Kidney (tissue), 22 donors: ENCODE measurements at places on chromosomes 7 and 10. TPM values are rescaled to one million over a fixed set of nuclear protein-coding genes. Genes with fewer than 3 reads are reported as not detected.

The HOXA1 gene
- 1.1 TPM for polyA plus RNA-seq

The SRRM3 gene
- polyA plus RNA-seq: 0.99 TPM

The SPOCK2 gene
- polyA plus RNA-seq: 103 TPM

The DDC gene
- 257 TPM for polyA plus RNA-seq

- DNase-seq: no peak
These were observed 342.1 kb downstream of the PHF14 start for GRCh38 chr7:11315666-11316258.

DNA sequence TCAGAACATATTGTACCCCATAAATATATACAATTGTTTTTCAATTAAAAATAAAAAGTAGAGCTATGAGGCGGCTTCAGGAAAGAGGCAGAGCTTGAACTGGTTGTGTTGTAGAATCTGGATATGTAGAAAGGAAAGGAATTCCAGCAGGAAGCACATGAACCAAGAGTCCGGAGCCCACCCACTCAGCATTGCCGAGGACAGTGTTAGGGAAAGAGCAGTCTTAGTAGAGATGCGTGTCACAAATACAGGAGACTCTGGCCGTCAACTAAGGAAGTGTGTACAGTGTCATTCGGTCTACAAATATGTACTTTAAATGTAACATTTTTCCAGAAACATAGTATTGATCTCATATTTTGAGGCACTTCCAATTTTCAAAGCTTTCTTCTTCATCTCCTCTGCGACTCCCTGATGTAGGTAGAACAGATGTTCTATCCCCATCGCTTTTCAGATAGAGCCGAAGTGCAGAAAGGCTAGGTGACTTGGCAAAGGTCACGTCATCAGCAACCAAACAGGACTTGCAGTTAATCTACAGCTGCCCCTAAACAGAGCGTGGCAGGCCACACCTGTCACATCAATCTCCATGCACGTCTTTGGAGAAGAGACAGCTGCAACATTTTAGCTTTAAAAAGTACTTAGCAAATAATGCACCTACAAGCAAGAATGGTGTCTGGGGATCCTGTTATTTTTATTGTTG, 25.3 kb upstream of the GJD4 start:
- DNase-seq: no peak

DNA sequence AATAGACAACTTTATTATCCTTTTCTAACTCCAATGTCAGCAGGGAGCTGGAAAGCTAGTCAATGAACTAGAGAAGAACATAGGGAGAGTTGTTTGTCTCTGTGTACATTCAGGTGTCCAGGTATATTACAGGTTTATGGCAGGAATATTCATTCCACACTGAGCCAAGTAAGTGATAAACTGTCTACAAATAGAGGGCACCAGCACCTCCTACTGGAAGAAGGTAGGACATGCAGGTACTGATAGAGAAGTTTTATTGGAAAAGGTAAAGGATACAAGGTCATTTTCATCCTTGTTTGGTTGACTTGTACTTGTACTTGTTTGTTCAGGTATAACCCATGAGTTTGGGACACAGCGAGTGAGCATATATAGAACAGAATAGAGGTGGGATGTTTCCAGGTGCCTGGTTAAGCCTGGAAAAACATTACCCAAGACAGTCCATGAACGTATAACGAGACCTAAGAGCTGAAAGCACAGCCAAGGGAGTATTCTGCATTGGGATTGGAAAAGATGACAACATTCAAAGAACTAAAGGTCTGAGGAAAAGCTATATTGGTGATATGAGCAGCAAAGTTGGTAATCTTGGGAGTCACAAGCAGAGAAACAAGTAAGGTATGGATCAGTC, 61.4 kb upstream of the PPP1R3C start:
- DNase-seq: no peak

DNA sequence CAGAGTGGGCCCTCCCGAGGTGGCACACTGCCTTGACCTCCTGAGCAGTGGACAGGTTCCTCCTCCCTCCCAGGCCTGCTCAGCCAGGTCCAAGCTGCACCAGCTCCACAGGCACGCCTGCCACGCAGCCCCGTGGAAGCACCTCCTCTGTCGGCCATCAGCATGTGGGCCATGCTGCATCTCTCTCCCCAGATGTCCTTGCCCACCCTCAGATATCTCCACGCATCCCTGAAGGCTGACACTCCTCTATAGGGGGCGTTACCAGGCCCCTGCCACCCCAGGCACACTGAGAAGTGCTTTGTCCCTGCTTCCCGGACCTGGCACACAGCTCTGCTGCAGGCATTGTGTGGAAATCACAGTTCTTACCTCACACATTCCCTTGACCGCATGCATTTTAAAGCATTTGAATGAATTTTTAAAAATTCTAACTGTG, 598.5 kb downstream of the SDK1 start:
- no peak for DNase-seq

GRCh38 chr10:22615819-22616499, 98.4 kb downstream of the PIP4K2A start:
- DNase-seq: no peak

DNA sequence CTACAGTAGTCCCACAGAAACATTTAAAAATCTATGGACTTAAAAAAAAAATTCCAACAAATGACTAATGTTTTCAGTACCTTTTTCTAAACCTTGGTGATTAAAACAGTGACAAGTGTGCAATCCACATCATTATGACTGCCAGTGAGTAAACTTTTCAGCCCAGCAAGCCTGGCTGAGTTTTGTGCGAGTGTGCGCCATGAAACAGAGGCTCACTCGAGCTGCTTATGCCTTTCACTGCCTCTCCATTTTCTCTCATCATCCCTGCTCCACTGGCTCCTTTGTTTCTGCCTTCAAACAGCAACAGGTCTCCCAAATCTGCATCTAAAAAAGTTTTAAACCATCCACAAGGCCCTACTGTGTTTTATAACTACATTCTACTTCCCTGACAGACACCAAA, 105.8 kb downstream of the USP6NL start:
- no peak for DNase-seq

GRCh38 chr10:118610577-118610976, 15.1 kb upstream of the PRLHR start:
- DNase-seq: no peak

- DNase-seq: no peak
These were observed 14.6 kb downstream of the MCMBP start for GRCh38 chr10:119858063-119858462.

- DNase-seq: no peak
These were observed 310.8 kb downstream of the TCERG1L start for GRCh38 chr10:131000743-131001142.

DNA sequence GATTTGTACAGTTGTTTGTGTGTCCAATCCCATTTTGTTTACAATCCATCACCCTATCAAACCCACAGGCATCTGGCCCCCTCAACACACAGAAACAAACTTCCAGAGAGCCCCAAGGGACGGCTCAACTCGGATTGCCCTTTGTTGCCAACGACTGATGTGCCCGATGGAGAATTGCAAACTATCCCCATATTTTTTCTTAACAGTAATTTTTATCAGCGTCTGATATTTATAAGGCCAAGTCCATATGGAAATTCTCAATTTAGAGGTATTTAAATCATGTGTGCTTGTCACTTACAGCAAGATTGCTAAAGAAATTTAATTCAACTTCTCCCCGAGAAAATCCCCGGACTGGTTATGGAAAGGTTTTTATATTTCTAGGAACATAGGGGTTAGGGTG, 113.9 kb upstream of the NPS start:
- DNase-seq: no peak

DNA sequence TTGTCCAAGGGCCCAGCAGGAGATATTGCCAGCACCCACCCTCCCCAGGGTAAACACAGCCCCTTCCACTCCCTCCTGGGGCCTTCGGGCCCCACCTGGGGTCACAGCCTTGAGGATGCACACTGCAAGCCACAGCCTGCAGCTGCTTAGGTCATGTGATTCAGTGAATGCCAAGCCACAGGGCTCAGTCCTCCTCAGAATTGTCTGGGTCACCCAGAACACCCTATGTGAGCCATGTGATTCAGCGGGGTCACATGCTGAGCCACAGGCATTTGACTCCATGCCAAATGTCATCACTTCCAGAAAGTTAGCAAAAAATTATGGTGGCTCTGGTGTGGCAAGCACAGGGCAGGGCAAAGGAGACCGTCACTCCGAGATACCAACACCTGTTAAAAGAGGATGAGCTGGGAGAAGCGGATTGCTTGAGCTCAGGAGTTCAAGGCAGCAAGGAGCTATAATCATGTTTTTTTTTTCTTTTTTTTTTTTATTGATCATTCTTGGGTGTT, 17.2 kb upstream of the PSAP start:
- peak; percentile 82 for DNase-seq

DNA sequence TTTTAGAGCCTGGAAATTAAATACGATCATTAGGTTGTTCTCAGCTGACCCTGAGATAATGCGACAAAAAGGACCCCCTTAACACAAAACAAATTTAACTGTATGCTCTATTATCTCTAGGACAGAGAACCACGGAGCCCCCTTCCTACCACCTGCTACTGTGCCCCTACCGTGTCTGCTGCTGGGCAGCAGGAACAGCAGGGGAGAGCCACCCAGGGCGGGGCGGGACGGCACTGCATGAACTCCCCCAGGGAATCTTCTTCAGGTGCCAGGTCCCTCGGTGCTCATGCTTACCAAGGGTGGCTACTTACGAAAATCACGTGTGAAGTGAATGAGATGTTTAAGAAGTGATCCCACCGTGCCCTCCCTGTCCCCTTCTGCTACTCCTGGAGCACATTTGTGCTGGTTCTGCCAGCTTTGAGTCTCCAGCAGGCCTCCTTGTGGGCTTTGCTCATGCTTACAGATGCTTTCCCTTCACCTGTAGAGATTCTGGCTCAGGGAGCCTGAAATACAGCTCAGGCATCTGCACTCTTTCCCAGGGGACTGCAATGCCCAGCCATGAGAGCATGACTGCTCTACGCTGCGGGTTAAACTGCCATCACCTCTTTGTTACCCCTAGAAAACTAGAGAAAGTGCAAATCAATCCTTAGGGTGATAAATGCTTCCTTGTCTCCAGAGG, 59.9 kb downstream of the MRPL32 start:
- DNase-seq: no peak

DNA sequence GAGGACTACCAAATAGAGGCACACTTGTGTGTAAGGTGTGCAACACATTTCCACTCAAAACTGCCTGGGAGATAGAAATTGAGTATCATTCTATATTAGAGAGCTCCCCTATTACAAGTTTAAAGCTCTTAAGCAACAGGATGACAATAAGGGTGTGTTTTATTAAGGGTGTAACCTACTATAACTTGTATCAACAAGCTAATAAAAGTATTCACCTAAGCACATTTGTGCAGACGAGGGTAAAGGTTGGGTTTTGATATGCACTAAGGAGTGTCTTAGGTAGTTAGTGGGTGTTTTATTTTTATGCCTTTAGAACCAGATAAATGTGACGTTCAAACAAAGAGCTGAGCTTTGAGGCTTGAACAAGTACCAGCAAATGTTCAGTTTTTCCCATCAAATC, 2.8 kb upstream of the FAM53B start:
- no peak for DNase-seq

DNA sequence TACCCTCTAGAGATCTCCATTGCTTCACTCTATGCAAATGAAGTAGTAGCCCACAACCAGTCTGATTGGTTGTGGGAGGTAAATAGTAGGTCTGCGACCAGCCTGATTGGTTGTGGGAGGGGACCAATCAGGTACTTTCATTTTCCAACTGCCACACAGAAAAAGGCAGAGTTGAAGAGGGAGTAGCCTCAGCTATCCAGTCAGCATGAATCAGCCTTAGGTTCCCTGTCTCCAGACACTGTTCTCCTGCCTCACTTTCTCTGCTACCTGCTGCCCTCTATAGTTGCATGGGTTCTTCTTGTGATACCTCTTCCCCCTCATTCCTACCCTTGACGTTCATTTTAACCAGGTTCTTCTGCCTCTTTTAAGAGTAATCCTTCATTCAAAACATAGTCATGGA, 114.5 kb upstream of the LYZL1 start:
- no peak for DNase-seq

- peak; percentile 70 for DNase-seq
These were observed 1.9 kb downstream of the INA start for GRCh38 chr10:103278862-103279298.

DNA sequence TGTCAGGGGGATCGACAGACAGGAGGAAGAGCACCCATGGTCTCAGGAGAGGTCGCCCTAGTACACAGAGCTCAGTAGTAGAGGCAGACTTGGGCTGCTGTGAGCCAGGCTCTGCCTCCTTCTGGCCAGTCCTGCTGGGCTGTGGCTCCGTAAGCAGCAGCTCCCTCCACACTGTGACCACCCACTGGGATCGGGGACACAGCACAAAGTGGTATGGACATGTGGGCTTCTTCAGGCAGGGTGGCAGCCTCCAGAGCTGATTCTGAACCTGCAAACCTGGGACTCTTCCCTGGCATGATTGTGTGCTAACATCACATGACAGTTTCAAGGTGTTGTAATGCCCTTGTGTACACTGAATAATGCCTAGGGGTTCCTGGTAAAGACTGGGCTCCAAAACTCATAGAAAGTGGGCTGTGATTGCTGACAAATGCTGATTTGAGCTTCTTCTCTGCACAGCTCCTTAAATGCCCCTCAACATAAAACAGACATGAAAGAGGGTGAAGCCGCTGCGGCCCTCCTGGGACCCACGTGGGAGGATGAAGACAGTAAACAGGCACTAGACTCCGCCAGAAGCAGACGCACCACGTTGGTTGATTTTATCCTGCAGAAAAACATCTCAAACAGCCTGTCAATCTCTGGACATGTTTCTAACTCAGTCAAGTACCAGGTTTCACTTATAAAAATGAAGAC, 76.7 kb downstream of the GPR26 start:
- DNase-seq: no peak

GRCh38 chr10:62297857-62298256, 29.2 kb upstream of the RTKN2 start:
- no peak for DNase-seq

GRCh38 chr10:123150271-123150985, 2.5 kb downstream of the HMX2 start:
- DNase-seq: no peak
